ENCODE measurements at places on chromosomes 2 and 18.
A peak's percentile ranks its signal among the peaks of the same experiment; 100 is the strongest.

DNA sequence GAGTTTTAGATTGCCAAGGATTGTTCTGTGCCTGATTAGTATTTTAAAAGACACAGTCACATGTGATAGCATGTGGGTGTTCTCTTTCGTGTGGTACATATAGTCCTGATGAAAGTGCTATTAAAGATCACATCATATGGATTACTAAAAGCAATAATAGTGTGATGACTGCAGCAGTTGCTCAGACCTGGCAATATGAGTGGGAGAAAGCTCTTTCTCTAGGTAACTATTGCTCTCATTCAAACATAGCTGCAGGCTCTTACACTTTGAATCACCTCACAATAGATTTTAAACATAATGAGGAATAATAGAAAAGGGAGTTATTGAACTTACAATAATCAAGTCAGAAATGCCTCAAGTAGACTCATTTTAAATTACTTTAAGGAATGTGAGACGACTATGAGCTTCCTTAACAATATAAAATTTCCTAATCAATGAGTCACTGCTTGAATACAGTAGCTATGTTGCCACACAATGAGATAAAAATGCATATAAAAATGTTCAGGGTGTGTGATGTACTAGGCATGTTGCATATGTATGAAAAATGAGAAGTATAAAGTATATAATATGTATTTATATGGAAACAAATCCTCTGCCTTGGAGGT, 452.1 kb downstream of the TMX3 start:
- peak; percentile 90 for DNase-seq

- DNase-seq: no peak
Measured at GRCh38 chr2:59383473-59383872, 1142.3 kb upstream of the FANCL start.

DNA sequence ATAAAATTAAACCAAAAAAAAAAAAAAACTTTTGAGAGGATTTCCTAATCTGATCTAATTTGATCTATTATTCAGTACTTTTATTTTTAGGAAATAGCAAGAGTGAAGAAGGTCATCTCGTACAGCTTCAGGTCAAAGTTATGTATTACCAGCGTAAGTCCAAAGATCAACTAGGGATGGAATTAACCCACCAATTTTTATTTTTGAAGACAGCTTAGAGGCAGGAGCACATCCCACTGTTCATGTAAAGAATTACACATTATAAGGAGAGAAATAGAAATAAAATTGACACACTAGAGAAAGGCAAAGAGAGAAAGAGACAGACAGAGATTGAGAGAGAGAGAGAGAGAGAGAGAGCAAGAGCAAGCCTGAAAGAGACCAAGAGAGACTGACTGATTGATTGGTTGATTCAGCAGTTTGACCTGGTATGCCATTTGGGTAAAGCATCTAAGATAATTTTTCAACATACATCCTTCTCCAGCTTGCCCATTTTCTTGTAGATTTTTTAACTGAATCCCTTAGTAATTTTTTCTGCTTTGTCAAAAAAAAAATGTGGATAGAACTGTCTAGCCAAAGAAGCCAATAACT, 25.1 kb downstream of the DOCK10 start:
- DNase-seq: no peak

- DNase-seq: no peak
Measured at GRCh38 chr2:28702878-28703277, 48.8 kb upstream of the PPP1CB start.
